BE2C (cell line): ENCODE measurements at places on chromosomes 5 and 9.
A peak's percentile ranks its signal among the peaks of the same experiment; 100 is the strongest.

- no peak for DNase-seq
Measured at GRCh38 chr5:85334-85995, 6.5 kb upstream of the PLEKHG4B start.

DNA sequence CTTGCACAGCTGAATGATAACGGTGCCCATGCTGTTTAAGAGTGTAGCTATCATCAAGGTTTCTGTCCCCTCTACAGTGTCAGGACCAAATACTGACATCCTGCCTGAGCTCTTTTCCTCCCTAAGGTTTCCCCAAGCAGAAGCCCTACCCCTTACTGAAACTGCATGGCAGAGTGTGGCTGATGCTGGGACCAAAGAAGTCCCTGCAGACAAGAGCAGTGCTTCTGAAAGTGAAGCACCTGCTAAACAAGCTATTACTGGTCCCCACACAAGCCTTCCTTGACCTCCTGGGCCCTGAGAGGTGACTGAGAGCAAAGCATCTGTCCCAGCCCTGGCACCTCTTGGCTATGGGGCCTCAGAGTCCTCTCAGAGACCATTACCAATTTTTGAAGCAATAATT, 56.1 kb downstream of the CFAP90 start:
- no peak for DNase-seq

DNA sequence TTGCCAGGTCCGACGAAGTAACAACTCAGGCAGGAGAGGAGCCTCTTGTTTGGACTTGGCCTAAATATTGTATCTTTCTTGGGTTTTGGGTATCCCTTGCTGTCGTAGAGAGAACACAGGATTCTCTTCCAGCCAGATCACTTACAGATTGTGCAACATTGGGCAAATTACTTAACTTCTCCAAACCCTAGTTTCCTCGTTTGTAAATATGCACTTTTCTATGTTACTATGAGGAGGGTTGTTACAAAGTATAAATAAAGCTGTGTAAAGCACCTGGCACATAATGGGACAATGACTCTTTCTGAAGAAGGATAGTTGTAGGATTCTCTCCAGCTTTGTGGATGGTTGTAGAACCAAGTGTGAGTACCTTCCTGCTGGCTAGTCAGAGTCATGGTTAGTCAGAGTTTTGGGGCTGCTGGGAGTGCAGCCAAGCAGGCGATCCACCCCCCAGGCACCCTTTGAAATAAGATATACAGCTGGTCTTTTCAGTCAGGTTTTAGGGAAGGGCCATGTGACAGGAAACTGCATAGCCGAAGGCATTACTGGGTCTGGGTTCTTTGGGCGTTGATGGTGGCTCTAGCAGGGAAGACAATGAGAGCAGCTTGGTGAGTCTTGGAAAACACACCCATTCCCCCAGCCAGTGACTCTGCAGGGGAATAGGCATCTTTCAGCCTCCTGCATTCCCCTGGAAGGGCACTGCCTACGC, 49.9 kb upstream of the GDNF start:
- peak; percentile 14 for DNase-seq

DNA sequence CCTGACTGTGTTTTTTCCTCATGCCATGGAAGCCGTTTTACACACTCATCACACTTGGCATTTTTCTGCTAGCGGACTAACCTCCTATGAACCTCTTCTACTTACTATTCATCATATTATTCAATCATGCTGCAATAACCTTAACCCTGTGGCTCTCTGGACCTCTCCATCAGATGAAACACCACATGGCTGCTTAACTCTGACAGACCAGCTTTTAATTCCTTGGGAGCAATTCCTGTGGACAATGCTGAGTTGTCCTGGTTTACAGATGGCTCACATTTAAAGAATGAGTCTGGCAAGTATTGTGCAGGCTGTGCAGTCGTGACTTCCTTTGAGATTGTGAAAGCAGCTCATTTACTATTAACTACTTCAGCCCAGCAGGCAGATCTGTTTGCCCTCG, 9.0 kb downstream of the OR1J1 start:
- no peak for DNase-seq

GRCh38 chr9:136606687-136607333, 55.9 kb upstream of the EGFL7 start:
- no peak for DNase-seq

GRCh38 chr5:57653636-57654290, 171.2 kb upstream of the ACTBL2 start:
- no peak for DNase-seq

- no peak for DNase-seq
Measured at GRCh38 chr9:90795084-90795483, 6.5 kb upstream of the SYK start.

GRCh38 chr9:70535546-70536323, 121.3 kb upstream of the KLF9 start:
- no peak for DNase-seq
